Astrocyte of the hippocampus (primary cell): ENCODE measurements at places on chromosomes 4 and X.

DNA sequence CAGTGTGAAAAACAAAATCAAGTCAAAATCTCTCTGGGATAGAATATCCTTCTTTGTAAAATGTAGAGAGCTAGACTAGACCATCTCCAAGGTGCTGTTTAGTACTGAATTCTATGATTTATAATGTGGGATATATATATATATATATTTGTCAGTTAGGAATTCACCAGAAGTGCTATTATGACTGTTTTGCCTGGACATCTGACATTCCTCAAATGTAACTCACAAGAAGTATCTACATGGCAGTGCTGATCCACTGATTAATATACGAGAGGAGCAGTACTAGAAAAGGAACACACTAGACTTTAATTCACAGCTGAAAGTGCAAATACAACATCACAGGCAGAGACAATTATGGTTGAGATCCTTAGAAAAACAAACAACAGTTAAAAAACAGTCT lies 208.9 kb downstream of the GBA3 start:
- DNase-seq, result peak; percentile 23

- peak; percentile 44 for DNase-seq
These were observed 1.4 kb downstream of the MAMLD1 start for GRCh38 chrX:150364347-150365050.

- no peak for DNase-seq
These were observed 52.4 kb downstream of the DCHS2 start for GRCh38 chr4:154439224-154439623.

DNA sequence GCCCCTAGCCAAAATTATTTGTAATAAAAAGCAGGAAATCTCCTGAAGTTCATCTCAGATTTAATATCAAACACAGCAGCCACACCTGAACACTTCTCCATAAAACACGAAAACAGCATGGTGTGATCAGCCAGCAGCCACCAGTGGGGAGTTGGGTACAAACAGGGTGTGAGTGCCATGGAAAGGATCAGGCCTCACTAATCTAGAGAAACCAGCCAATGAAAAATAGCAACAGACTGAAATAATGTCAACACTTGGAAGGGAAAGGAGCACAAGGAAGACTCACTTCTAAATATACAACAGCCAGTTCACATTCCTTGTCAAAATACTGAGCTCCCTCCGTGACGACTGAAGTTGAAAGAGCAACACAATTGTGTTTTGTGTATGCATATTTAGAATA lies 46.0 kb downstream of the SLC7A11 start:
- no peak for DNase-seq

GRCh38 chrX:9671998-9672397 lies 93.6 kb downstream of the GPR143 start:
- DNase-seq, result no peak

DNA sequence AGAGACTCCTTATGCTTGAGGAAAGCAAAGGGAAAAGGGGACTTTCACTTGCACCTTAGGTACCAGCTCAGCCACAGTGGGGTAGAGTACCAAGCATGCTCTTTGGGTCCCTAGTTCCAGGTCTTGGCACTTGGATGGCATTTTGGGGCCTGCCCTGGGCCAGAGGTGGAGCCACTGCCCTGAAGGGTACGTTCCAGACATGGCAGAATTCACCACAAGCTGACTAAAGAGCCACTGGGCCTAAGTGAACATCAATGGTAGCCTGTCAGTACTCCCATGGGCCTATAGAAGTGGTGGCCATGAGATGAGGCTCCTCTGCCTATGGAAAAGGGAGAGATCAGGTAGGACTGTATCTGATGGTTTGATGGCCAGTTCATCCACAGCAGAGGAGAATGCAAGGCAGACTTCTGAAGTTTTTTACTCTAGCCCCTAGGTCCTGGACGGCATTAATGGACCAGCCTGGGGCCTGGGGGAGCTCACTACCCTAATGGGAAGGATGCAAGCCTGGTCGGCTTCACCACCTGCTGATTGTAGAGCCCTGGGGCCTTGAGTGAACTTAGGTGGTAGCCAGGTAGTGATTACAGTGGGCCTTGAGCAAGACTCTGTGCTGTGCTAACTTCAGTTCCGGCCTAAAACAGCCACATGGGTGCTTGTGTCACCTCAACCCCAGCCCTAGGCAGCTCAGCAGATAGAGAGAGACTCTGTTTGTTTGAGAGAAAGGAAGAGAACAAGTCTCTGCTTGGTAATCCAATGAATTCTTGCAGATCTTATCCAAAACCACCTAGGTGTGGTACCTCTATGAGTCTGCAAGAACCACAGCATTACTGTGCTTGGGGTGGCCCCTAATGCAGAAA lies 19.8 kb upstream of the HSFX4 start:
- DNase-seq, result no peak

DNA sequence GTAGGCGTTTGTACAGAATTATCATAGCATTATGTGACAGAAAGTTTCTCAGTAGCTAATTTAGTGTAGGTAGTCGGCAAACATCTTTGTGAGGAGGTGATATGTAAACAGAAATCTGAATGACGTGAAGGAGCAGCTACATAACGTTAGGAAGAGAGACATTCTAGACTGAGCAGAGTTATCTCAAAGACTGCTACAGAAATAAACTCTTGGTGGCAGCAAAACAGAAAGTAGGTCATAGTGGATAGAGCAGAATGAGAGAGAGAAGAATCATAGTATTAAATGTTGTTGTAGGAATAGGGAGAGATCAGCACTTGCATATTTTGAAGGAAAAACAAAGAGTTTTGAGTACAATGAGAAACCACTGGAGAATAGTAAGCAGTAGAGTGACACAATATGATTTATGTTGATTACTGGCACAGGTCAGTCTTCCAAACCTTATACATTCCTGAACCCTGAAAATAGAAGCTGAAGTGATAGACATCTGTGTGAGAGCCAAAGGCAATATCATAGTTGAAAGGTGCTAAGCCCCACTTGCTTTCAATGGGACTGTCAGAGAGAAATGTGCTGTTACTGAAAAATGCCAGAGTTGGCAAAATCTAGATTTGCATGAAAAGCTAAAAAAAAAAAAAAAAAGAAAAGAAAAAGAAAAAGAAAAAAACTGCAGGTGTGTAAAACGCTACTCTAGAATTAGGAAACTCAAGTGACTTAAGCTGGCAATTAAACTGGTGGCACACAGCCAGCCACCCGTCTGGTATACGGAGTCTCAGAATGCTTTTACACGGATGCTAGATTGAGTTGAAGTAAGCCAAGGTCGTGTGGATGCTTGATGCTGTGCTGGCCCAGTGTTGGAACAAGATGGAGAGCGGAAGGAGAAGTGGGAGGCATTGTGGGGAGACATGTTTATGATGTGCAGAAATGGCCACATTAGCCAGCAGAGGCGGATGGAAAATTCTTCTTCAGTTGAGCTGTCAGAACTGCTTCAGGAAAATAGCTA lies 750.2 kb upstream of the HS3ST1 start:
- peak; percentile 24 for DNase-seq
